ENCODE measurements at places on chromosomes 2 and 18.

DNA sequence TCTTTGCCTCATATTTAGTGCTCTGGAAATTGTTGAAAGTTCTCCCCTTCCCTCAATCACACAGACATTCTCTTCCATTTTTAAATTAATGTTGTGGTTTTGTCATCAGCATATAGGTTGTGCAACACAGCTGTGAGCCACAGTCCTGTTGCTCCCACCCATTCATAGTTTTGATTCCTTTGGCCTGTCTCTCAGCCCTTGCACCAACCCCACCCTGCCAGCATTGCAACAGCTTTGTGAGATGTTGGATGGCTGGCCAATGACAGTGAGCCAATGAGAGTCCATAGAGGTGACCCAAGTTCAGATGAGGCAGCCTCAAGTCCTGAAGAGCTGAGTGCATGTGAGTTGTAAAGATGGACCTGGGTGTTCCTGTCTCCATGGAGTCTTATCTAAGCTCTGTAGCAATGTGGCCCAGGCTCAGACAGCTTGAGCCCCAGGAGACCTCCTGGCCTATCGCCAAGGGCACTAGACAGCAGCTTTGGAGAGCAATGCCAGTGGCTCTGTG, 775.5 kb downstream of the RNF144A start:
- DNase-seq: no peak

GRCh38 chr2:46171996-46172546, 125.1 kb upstream of the EPAS1 start:
- no peak for DNase-seq

- DNase-seq: no peak
Measured at GRCh38 chr2:201858281-201859184, 52.2 kb downstream of the CDK15 start.

DNA sequence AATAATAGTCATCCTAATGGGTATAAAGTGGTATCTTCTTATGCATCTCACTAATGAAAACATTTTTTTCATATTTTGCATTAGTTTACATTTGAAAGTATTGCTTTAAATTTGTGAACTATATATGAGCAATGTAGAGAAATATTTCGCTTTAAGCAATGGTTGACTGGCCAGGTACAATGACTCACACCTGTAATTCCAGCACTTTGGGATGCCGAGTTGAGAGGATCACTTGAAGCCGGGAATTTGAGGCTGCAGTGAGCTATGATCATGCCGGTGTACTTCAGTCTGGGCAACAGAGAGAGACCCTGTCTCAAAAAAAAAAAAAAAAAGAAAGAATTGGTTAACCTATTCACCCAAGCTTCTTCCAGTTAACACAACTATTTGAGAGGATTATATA, 15.1 kb downstream of the ZCCHC2 start:
- no peak for DNase-seq

DNA sequence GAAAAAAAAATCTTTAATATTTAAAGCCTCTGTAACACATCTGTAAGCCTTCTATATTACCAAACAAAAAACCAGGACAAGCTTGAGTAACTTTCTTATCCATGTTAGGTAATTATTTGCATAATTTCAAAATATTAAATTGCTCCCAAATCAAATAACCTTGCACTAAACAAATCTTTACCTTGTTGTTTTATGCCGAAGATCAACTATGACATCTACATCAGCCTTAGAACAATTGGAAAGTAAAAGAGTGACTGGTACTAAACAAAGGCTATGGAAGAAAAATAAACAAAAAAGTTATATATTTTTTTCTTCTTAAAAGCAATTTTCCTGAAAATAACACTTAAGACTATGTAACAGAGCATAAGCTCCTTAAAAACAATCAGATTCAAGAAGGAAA, 71.2 kb upstream of the SLC25A52 start:
- DNase-seq: no peak

DNA sequence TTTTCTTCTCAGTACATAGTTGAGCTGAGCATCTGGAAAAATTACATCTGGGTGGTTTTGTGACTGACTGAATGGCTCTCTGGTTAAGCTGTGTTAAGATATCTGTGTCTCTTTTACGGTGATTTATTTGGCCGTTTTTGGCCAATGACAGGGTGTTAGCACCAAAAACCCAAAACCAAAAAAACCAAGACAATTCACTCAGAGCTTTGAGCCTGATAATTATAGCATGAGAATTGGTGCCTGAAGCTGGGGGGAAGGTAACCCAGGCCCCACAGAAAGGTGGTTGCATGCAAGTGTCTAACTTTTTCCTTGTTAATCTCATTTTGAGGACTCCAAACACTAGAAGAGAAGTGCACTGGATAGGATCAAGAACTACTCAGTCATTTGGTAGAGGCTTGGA, 4.5 kb downstream of the CD28 start:
- DNase-seq: no peak

DNA sequence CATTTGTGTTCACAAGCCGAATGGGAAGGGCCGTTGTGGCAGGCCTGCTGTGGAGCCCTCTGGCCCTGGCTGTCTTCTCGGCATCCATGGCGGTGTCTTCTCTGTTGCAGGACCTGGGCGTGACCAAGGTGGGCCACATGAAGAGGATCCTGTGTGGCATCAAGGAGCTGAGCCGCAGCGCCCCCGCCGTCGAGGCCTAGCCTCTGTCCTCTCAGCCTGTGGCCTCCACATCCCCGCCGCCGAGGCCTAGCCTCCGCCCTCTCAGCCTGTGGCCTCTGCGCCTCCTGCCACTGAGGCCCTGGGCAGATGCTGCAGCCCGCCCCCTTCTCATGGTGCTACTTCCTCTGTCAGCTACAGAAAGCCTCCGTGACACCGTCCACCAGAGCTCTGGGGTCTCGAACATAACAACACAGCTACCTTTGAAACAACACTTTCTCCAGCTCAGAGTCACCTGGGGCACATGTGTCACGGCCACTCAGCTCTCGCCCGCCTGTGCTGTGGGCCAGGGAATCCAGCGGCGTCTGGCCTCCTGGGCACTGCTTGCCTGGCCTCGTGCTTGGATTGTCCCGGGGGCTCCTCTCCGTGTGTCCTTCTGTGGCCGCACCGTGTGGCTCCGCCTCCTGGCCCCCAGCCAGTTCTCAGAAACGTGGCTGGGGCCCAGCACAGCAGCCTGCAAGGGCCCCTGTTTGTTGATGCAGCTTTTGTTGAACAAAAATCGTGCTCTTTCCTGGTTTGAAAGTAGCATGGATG, 97.1 kb downstream of the USP40 start:
- no peak for DNase-seq

- no peak for DNase-seq
Measured at GRCh38 chr2:197185676-197186075, 124.9 kb downstream of the ANKRD44 start.

GRCh38 chr18:32296851-32297250, 107.0 kb downstream of the MEP1B start:
- DNase-seq: no peak

DNA sequence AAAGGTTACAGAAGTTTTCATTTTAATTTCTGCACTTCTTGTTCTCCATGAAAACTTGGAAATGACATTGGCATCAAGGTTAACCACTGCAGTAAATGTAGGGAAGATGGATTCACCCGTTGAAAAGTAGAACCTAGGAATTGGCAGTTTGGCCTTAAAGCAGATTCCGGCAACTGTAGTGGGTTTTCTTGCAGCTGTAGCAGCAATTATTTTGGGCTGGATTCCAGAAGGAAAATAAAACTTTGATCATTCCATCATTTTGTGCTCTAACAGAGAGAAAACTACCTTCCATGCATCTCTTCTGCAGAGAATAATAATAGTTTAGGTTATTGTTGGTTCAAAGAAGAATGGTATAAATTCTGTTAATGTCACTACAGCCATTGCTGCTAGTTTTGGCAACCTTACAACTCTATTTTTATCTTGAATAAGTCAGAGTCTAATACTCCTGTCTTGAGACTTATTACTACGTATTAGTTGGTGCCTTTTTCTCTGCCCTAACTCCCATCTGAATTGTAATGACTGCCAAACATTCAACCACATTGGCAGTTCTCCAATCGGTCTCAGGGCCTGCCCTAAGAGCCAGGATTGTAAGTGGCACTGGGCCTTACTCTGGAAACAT, 178.1 kb upstream of the PIEZO2 start:
- no peak for DNase-seq

DNA sequence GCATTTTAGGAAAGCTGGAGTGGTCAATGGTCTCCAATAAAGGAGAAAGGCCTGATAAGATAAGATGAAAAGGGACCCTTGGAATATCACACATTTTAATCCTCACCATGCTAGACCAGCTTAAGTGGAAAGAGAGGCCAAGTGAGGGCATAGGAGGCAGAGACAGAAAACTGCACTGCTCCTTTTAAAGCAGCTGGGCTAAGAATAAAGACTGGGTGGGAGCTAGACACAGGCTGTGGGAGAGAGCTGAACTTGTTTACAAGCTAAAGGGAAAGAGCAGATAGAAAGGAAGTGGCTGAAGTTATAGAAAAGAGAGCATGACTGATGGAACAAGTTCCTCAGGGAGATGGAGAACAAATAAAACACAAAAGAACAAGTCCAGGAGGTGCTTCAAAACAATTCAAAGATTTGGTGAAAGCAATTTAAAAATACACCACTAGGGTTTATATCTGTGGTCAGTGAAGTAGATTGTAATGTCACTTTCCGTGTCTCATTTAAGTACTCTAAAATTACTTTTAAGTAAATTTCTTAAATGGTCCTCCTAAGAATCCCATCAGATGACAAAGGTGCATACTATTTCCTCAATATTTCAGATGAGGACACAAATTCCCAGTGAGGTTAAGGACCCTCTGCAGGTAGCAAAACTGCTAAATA, 7.5 kb downstream of the COL5A2 start:
- no peak for DNase-seq

DNA sequence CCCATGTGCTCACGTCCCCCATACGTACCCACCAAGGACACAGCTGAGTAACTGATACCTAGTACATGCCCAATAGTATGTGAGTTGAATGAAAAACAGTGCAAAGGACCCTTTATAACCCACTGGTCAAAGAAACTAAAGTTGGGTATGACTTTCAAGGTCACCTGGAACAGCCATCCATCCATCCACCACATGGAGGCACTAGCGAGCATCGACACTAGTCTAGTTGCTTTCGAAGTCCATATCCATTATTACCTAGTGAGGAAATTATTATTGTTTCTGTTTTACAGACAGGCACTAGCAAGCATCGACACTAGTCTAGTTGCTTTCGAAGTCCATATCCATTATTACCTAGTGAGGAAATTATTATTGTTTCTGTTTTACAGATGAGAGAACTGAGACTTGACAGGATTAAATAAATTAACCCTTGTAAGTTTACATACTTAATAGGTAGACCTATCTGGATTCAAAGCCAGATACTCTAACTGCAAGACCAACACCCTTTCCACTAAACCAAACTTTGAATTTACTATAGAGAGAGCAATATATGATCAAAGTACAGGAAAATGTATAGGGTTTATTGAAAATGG, 233.7 kb downstream of the METTL4 start:
- peak; percentile 20 for DNase-seq

DNA sequence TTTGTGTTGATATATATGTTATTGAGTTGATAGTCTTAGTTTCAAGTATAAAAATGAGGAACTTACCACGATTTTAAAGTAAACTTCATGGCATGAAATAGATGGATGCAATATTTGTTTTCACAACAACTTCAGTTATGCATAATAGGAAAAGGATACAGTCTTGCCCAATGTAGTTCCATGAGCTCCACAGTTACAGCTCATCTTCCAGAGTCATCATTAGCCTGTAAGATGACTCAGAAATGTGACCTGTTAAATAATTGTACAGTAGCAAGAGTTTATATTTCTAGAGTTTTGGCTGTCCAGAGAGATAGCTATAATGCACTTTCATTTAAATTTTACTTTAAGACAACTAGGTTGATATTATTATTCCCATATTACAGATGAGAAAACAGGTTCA, 80.9 kb upstream of the ARHGAP28 start:
- no peak for DNase-seq

GRCh38 chr2:141475801-141476200, 655.0 kb downstream of the LRP1B start:
- DNase-seq: no peak

- DNase-seq: no peak
Measured at GRCh38 chr2:216568576-216568975, 64.6 kb upstream of the IGFBP2 start.

- DNase-seq: no peak
Measured at GRCh38 chr2:76008001-76008702, 297.4 kb upstream of the GCFC2 start.

DNA sequence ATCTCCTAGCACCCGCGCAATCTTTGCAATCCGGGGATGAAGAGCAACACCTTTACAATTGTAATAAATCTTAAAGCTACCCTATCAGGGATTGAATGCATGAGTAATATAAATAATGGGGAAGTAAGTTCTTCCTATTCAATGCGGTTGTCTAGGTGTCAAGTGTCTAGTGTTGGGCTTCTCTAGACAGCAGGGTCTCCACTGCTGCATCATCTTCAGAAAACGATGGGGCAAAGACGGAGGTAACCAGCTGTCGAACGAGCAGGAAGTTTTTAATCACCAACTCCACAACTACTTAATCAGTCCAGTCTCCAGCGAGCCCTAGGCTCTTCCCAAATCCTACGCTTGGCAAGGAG, 573 bp downstream of the STAM2 start:
- DNase-seq: no peak

DNA sequence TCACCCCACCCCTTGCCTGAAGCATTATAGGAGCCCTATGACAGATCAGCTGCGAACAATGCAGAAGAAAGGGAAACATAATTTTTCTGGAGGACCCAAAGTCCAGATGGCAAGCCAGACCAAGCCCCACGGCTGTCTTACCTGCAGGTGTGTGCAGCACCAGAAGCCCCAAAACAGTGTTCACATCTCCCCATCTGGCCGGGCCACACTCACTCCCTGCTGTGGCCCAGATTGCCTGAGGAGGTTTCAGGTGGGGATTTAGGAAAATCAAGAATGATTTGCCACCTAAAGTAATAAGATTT, 11.7 kb upstream of the STK17B start:
- DNase-seq: no peak

DNA sequence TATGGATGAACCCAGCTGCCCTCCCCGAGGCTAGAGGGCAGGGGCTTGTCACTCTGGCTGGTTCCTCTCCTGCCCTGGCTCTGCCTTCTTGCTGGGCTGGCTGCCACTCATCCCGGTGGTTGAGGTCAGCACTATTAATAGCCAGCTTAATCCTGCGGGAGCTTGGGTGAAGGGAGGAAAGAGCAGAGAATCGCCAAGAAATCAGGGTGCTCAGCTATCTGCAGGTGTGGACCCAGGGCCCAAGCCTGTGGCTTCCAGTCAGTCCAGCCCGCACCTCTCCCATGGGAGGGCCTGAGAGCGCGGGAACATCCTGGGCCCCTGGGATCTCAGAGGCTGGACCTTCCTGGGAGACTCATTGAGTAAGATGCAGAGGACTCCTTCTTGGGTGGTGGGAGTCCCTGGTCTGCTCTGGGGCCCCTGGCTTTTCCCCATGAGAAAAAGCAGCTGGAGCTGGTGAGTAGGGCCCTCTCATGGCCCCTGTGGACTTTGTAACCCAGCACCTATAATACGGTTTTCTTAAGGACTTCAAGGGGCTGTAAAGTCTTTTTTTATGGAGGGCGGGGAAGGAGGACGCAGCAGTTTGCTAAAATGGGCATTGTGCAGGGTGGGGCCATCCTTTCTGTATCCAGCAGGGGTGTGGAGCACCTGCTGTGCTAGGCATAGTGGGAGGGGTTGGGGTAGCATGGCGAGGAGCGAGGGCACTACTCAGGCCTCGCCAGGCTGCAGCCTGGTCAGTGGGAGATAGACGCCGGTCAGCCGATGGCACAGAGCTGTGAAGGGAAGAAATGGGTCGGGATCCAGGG, 27.4 kb upstream of the CNNM3 start:
- no peak for DNase-seq

- DNase-seq: no peak
Measured at GRCh38 chr2:25642298-25642697, 31.1 kb downstream of the DTNB start.

GRCh38 chr2:117845304-117845703, 30.8 kb downstream of the DDX18 start:
- DNase-seq: no peak

GRCh38 chr2:74238879-74239278, 40.5 kb downstream of the MTHFD2 start:
- DNase-seq: no peak

Data from stimulated activated CD8-positive, alpha-beta memory T cell treated with anti-CD3 and anti-CD28 coated beads, Interleukin-15, amount 100 ng/mL, for 24 hours (primary cell).